Mammary microvascular endothelial cell (primary cell): ENCODE measurements at places on chromosomes 3 and 15. TPM values are rescaled to one million over a fixed set of nuclear protein-coding genes. Genes with fewer than 3 reads are reported as not detected.

SCN5A gene
- 5.5 and 8.4 TPM in 2 replicates for total RNA-seq

CLRN1 gene
- not detected in 2 replicates for total RNA-seq

CPN2 gene
- not detected in 2 replicates for total RNA-seq

RAB27A gene
- 6.3 and 11.3 TPM in 2 replicates for total RNA-seq

CMTM8 gene
- total RNA-seq: 7.7 and 9.9 TPM in 2 replicates

LMAN1L gene
- total RNA-seq: not detected in 2 replicates

TGM5 gene
- total RNA-seq: not detected in 2 replicates

PCOLCE2 gene
- not detected in 2 replicates for total RNA-seq

TIGIT gene
- total RNA-seq: not detected in 2 replicates

ETV5 gene
- 22.4 and 25.9 TPM in 2 replicates for total RNA-seq

FBLN2 gene
- 0.07 and 0.59 TPM in 2 replicates for total RNA-seq

TNNC1 gene
- not detected in 2 replicates for total RNA-seq

MESP2 gene
- not detected in 2 replicates for total RNA-seq

ZIC1 gene
- not detected in 2 replicates for total RNA-seq

TMEM207 gene
- not detected in 2 replicates for total RNA-seq

ARHGAP31 gene
- 34.0 and 36.2 TPM in 2 replicates for total RNA-seq

RLBP1 gene
- not detected in 2 replicates for total RNA-seq

RTP3 gene
- total RNA-seq: not detected in 2 replicates

MRPL47 gene
- 38.8 and 47.5 TPM in 2 replicates for total RNA-seq

XYLB gene
- 1.9 and 4.4 TPM in 2 replicates for total RNA-seq

GCNT3 gene
- not detected in 2 replicates for total RNA-seq

RPL39L gene
- 50.4 and 58.6 TPM in 2 replicates for total RNA-seq

ITIH1 gene
- not detected in 2 replicates for total RNA-seq

PCLAF gene
- 42.4 and 50.4 TPM in 2 replicates for total RNA-seq

GOLGA8S gene
- total RNA-seq: 0.07 TPM in 1 of 2 replicates, not detected in the other

PLD1 gene
- total RNA-seq: 36.4 and 39.6 TPM in 2 replicates

CAMKV gene
- not detected in 2 replicates for total RNA-seq

LRRIQ4 gene
- total RNA-seq: not detected in 2 replicates

PHLDB2 gene
- 67.3 and 68.1 TPM in 2 replicates for total RNA-seq

IL17RE gene
- 0.07 and 0.34 TPM in 2 replicates for total RNA-seq

ADIPOQ gene
- not detected in 2 replicates for total RNA-seq

GABRA5 gene
- total RNA-seq: not detected in 2 replicates

MKRN2OS gene
- not detected in 2 replicates for total RNA-seq

LEO1 gene
- total RNA-seq: 26.2 and 35.3 TPM in 2 replicates

SPTSSB gene
- not detected in 2 replicates for total RNA-seq

AGBL1 gene
- total RNA-seq: not detected in 2 replicates

LRTM1 gene
- total RNA-seq: not detected in 2 replicates

ACP3 gene
- not detected in 2 replicates for total RNA-seq

MORF4L1 gene
- total RNA-seq: 213 and 254 TPM in 2 replicates

CMTM7 gene
- total RNA-seq: 54.2 and 55.1 TPM in 2 replicates

ZNF80 gene
- not detected in 2 replicates for total RNA-seq

CP gene
- not detected in 2 replicates for total RNA-seq

NR2F2 gene
- 19.5 and 21.6 TPM in 2 replicates for total RNA-seq

GPR156 gene
- 0.07 and 0.20 TPM in 2 replicates for total RNA-seq

CFAP100 gene
- not detected in 2 replicates for total RNA-seq

CMC1 gene
- total RNA-seq: 11.2 and 20.3 TPM in 2 replicates

MYL3 gene
- total RNA-seq: not detected in 2 replicates

ERC2 gene
- 0.05 and 0.13 TPM in 2 replicates for total RNA-seq

MOBP gene
- under 0.01 and 0.05 TPM in 2 replicates for total RNA-seq

RNF123 gene
- 20.1 and 21.2 TPM in 2 replicates for total RNA-seq

AADAC gene
- 0.39 and 0.87 TPM in 2 replicates for total RNA-seq

TAGLN3 gene
- not detected in 2 replicates for total RNA-seq
